ENCODE measurements at places on chromosomes 7 and 10.

GRCh38 chr10:17506856-17507471, 52.6 kb upstream of the ST8SIA6 start:
- no peak for DNase-seq
- no peaks in the 10 kb centered on the region for H3K27me3 ChIP-seq
- no peaks in the 10 kb centered on the region for H3K36me3 ChIP-seq
- no peak overlapping the region for H3K27ac ChIP-seq

- no peaks in the 10 kb centered on the region for H3K27me3 ChIP-seq
- H3K27ac ChIP-seq: no peak overlapping the region
- H3K4me3 ChIP-seq: no peak overlapping the region
- no peak for DNase-seq
- no peaks in the 10 kb centered on the region for H3K4me1 ChIP-seq
Measured at GRCh38 chr7:70030745-70031144, 432.5 kb downstream of the AUTS2 start.

- H3K27me3 ChIP-seq: peaks cover 3% of the 10 kb centered on the region
- H3K4me1 ChIP-seq: no peaks in the 10 kb centered on the region
- no peak overlapping the region for H3K4me3 ChIP-seq
- no peak overlapping the region for H3K27ac ChIP-seq
Measured at GRCh38 chr10:76632767-76633051, 1004.9 kb downstream of the KCNMA1 start.

- H3K4me3 ChIP-seq: no peak overlapping the region
- DNase-seq: no peak
- no peaks in the 10 kb centered on the region for H3K36me3 ChIP-seq
- H3K4me1 ChIP-seq: no peaks in the 10 kb centered on the region
- no peak overlapping the region for H3K27ac ChIP-seq
Measured at GRCh38 chr7:368651-369475, 78.9 kb downstream of the FOXL3 start.

GRCh38 chr7:135704698-135705097, 23.3 kb downstream of the SLC13A4 start:
- no peak overlapping the region for H3K4me3 ChIP-seq
- DNase-seq: no peak
- H3K36me3 ChIP-seq: no peaks in the 10 kb centered on the region
- no peaks in the 10 kb centered on the region for H3K4me1 ChIP-seq
- no peak overlapping the region for H3K27ac ChIP-seq

Data from fibroblast of lung (primary cell).